ENCODE measurements at places on chromosomes 13 and 19. TPM values are rescaled to one million over a fixed set of nuclear protein-coding genes. Genes with fewer than 3 reads are reported as not detected.

MYPOP gene
- 5.8 TPM for total RNA-seq

FGF22 gene
- not detected for total RNA-seq

TMEM221 gene
- not detected for total RNA-seq

PLIN5 gene
- 15.1 TPM for total RNA-seq

KCTD12 gene
- 89.1 TPM for total RNA-seq

PCSK4 gene
- 1.2 TPM for total RNA-seq

TMPRSS9 gene
- total RNA-seq = 4.0 TPM

ZNF428 gene
- 23.6 TPM for total RNA-seq

ERICH6B gene
- total RNA-seq = not detected

DNA sequence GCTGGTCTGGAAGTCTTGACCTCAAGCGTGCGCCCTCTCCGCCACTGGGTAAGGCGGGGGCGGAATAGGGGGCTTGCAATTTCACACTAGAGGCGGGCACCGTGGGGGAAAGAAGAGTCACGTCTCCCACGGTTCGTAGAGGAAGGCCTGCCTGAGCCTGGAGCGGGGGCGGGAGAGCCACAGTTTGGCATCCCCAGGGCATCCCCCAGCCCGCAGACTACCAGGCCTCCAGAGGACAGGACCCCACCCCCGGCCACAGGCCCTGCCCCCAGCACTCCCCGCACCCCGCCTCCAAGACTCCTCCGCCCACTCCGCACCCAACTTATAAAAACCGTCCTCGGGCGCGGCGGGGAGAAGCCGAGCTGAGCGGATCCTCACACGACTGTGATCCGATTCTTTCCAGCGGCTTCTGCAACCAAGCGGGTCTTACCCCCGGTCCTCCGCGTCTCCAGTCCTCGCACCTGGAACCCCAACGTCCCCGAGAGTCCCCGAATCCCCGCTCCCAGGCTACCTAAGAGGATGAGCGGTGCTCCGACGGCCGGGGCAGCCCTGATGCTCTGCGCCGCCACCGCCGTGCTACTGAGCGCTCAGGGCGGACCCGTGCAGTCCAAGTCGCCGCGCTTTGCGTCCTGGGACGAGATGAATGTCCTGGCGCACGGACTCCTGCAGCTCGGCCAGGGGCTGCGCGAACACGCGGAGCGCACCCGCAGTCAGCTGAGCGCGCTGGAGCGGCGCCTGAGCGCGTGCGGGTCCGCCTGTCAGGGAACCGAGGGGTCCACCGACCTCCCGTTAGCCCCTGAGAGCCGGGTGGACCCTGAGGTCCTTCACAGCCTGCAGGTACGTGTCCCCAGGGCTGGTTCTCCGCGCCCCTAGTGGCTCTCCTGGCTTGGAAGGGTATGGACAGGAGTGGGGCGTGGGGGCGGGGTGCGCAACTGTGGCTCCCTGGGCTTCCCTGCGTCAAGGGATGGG is at the start of gene ANGPTL4:
ANGPTL4 (plus strand) TSS at position 353 of the 969 bp plus-strand sequence; CDS start at position 520, 167 bp downstream.
- no peaks in the 10 kb centered on the region for H3K27me3 ChIP-seq
- H3K4me3 ChIP-seq = peak within 1 kb of the TSS; percentile 47
- no peaks in the 10 kb centered on the region for H3K36me3 ChIP-seq

- DNase-seq = no peak
- no peaks in the 10 kb centered on the region for H3K4me1 ChIP-seq
- H3K4me3 ChIP-seq = no peak within 1 kb of the TSS
- no peaks in the 10 kb centered on the region for H3K27me3 ChIP-seq
- no peaks in the 10 kb centered on the region for H3K36me3 ChIP-seq
These were observed at the start of gene ZNF729 for GRCh38 chr19:22286151-22286810. Gene ZNF729 (plus strand): TSS chr19:22286441. CDS start chr19:22286526, 85 bp downstream.

DNA sequence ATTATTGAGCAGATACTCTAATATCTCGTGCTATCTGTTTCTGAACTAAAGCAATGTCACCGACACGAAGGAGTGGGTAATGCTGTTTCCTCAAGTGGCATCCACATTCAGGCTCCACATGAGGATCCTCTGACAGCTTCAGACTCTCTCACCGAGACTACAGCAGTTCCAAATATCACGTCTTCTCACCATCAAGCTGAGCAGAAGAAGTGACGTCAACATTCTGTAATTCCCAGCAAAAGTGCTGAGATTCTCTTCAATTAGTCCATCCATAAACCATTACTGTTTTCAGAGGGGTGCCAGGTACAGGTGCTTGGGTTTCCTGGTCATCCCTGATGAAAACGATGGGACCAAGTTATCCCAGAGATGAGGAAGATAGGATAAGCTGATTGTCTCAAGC is 110.0 kb upstream of the DACH1 start:
- no peak overlapping the region for H3K4me3 ChIP-seq
- no peak overlapping the region for H3K27ac ChIP-seq
- no peaks in the 10 kb centered on the region for H3K36me3 ChIP-seq
- H3K4me1 ChIP-seq = no peaks in the 10 kb centered on the region
- no peaks in the 10 kb centered on the region for H3K27me3 ChIP-seq

- H3K4me3 ChIP-seq = no peak overlapping the region
- H3K4me1 ChIP-seq = peaks cover 20% of the 10 kb centered on the region
- H3K36me3 ChIP-seq = peaks cover 93% of the 10 kb centered on the region
- DNase-seq = peak; percentile 96
These were observed 9.5 kb downstream of the GPX4 start for GRCh38 chr19:1113030-1113985.

- H3K27ac ChIP-seq = peak overlapping the region; percentile 36
- H3K27me3 ChIP-seq = no peaks in the 10 kb centered on the region
These were observed 6.3 kb downstream of the IRGQ start for GRCh38 chr19:43589678-43590077.

DNA sequence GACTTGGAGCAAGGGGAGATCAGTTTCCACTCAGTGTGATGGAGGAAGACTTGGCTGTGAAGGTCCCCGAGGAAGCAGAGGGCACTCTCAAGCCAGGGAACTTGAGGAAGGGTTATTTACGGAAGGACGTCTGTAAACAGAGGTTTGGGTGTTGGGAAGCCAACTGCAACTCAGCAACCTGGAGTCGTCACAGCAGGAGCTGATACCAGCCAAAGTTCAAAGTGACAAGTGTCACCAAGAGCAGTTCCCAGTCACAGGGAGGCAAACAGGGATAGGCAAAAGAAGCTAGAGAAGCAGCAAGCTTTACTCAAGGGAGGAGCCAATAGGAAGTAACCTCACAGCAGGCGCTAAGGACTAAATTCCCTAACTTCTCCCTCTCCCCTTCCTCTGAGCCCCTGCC is 205.5 kb downstream of the EFNB2 start:
- H3K4me3 ChIP-seq = no peak overlapping the region
- no peaks in the 10 kb centered on the region for H3K36me3 ChIP-seq
- no peaks in the 10 kb centered on the region for H3K27me3 ChIP-seq
- H3K4me1 ChIP-seq = no peaks in the 10 kb centered on the region
- H3K27ac ChIP-seq = no peak overlapping the region

- H3K4me3 ChIP-seq = peak overlapping the region; percentile 6
- no peaks in the 10 kb centered on the region for H3K36me3 ChIP-seq
- no peak for DNase-seq
- H3K4me1 ChIP-seq = peaks cover 12% of the 10 kb centered on the region
- no peaks in the 10 kb centered on the region for H3K27me3 ChIP-seq
These were observed 38.6 kb upstream of the SEMA6B start for GRCh38 chr19:4597975-4598671.

DNA sequence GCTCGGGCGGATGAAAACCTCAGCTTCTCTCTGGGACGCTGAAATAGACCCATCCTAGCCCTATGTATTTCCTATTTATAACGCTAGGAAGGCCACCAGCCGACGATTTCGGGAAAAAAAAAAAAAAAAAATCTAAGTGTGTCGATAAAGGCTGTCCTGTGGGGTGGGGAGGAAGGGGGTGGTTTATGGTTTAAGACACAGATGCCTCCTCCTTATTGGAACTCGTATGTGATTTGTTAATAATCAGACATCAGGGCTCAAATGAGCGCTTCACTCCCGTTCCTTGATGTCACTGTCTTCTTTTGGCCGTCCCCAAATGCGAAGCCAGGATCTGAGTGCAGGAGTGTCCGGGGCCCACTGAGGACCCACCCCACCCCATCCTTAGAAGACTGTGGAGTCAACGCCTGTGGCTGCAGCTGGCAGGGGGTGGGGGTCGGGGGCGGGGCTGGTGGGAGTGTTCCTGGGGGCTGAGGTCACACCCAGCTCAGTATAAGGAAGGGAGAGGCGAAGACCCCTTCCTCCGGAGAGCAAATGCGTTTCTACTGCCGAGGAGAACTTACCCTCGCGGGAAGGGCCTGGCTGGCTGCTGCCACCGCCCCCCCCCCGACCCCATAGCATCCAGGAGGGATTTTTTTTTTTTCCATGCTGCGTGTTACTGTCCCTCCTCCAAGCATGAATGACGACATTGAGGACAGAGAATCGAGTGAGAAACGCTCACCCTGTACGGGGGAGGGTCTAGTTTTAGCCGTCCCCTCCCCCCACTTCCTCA is 971 bp downstream of the ATCAY start:
- no peaks in the 10 kb centered on the region for H3K36me3 ChIP-seq
- no peaks in the 10 kb centered on the region for H3K4me1 ChIP-seq
- H3K27ac ChIP-seq = no peak overlapping the region
- no peak overlapping the region for H3K4me3 ChIP-seq
- DNase-seq = no peak

DNA sequence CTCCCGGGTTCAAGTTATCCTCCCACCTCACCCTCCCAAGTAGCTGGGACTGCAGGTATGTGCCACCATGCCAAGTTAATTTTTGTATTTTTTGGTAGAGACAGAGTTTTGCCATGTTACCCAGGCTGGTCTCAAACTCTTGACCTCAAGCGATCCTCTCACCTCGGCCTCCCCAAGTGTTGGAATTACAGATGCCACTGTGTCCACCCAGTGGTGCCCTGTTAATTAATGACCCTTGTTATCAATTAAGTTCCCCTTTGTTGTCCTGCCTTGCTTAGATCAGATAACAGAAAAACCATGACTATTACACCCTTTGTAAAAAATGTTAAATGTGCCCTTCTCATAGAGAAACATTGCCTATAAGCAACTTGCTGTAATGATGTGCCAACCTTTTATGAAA is 34.4 kb upstream of the IGFL1 start:
- H3K36me3 ChIP-seq = no peaks in the 10 kb centered on the region
- H3K4me3 ChIP-seq = no peak overlapping the region
- H3K27ac ChIP-seq = no peak overlapping the region
- H3K4me1 ChIP-seq = peaks cover 14% of the 10 kb centered on the region

GRCh38 chr13:20519875-20520274 is 5.8 kb downstream of the CRYL1 start:
- no peak overlapping the region for H3K27ac ChIP-seq
- H3K36me3 ChIP-seq = no peaks in the 10 kb centered on the region
- peaks cover 3% of the 10 kb centered on the region for H3K4me1 ChIP-seq
- no peak for DNase-seq
- no peak overlapping the region for H3K4me3 ChIP-seq

DNA sequence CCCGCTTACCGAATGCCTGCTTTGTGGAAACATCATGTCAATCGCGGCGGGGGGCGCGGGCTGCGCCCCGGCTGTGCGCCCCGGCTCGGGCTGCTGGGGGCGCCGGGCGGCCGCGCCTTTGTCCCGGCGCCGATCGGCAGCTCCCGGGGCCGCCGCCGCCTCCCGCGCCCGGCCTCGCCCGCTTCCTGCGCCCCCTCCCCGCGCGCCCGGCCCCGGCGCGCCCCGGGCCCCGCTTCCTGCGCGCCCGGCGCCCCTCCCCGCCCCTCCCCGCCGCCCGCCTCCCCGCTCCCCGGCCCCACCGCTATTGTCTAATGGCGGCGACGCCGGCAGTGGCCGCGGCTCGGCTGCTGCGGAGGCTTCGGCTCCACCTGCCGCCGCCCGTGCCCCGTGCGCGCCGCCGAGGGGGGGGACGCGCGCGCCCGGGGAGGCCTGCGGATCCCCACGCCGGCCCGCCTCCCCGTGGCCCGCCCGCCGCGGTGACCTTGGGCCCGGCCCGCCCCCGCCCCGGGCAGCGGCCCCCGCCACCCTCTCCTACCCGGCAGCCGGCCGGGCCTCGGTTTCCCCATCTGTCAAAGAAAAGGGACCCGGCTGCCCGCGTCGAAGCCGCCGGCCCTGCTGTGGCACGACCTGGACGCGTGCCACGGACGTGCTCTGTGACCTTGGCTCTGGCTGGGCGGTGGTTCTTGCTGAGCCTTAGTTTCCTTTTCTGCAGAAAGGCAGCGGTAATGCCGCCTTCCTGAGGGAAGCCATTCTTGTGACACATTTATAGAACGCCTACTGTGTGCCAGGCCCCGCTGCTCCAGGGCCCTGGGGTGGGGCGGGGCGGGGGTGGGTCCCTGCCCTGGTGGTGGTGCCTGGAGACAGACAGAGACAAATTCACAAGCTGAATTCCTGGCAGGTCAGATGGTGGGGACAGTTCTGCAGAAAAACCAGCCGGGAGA is at the start of gene TLE5:
TLE5 (minus strand) TSS at position 331 of the 941 bp plus-strand sequence; CDS start at position 36, 295 bp downstream.
- H3K36me3 ChIP-seq = peaks cover 26% of the 10 kb centered on the region
- peak; percentile 94 for DNase-seq
- H3K27me3 ChIP-seq = no peaks in the 10 kb centered on the region

GRCh38 chr19:43809762-43810696 is 7.8 kb upstream of the LYPD5 start:
- H3K36me3 ChIP-seq = no peaks in the 10 kb centered on the region
- H3K27me3 ChIP-seq = no peaks in the 10 kb centered on the region
- H3K4me3 ChIP-seq = no peak overlapping the region
- DNase-seq = no peak
- no peak overlapping the region for H3K27ac ChIP-seq

GRCh38 chr13:51585696-51586095 is 1.4 kb downstream of the WDFY2 start:
- no peak overlapping the region for H3K27ac ChIP-seq
- H3K4me1 ChIP-seq = peaks cover 48% of the 10 kb centered on the region
- no peaks in the 10 kb centered on the region for H3K36me3 ChIP-seq
- H3K4me3 ChIP-seq = peak overlapping the region; percentile 99
- DNase-seq = no peak

DNA sequence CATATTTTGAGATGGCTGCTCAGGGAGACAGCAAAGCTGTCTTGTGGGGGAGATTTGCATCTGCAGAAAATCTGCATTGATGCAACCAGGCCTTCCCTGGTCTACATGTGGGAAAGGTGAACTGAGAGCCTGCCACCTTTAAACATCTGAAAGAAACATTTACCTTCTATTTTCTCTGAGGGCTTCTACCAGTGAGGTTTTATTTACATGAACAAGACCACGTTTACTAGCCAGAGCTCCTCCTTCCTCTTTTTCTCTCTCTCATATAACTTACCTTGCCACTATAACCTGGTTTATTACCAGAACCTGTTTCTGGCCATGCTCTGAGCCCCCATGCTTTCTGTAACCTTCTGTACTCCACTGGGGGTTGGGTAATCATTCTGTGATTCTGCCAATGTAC is 14.4 kb upstream of the RUBCNL start:
- H3K27ac ChIP-seq = peak overlapping the region; percentile 17
- H3K4me3 ChIP-seq = no peak overlapping the region
- H3K27me3 ChIP-seq = no peaks in the 10 kb centered on the region
- H3K4me1 ChIP-seq = peaks cover 11% of the 10 kb centered on the region

- no peaks in the 10 kb centered on the region for H3K36me3 ChIP-seq
- no peak overlapping the region for H3K27ac ChIP-seq
- H3K27me3 ChIP-seq = no peaks in the 10 kb centered on the region
- H3K4me1 ChIP-seq = peaks cover 11% of the 10 kb centered on the region
These were observed 16.2 kb downstream of the COMP start for GRCh38 chr19:18774782-18775444.
